A673 (cell line): ENCODE measurements at places on chromosomes 11 and 22.

- no peaks in the 10 kb centered on the region for H3K27me3 ChIP-seq
- no peak overlapping the region for H3K27ac ChIP-seq
- H3K36me3 ChIP-seq = no peaks in the 10 kb centered on the region
- no peak for DNase-seq
- no peak overlapping the region for H3K4me3 ChIP-seq
These were observed 29.4 kb downstream of the AMBRA1 start for GRCh38 chr11:46564459-46564858.

DNA sequence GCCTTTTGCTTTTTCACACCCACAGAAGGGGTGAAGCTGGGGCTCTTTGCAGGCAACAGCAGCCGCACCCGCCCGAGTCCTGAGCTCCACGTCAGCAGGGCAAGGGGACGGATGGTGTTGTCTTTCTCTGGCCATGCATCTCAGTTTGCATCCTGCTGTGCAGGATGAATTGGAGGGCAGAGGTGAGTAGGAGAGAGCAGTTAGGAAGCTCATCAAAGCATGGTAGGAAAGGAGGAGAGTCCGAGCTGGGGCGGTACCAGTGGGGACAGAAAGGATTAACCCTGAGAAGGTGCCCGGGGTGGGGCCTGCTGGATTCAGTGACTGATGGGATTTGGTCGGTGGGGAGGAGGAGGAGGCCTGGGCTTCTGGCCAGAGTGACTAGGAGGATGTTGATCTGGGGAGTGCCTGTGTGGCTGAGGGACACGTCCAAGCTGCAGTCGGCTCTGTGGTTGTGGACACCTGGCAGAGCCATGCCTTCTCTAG lies 14.6 kb downstream of the FAM83F start:
- H3K27me3 ChIP-seq = peaks cover 65% of the 10 kb centered on the region
- no peaks in the 10 kb centered on the region for H3K36me3 ChIP-seq
- no peak for DNase-seq
- no peak overlapping the region for H3K4me3 ChIP-seq
- no peak overlapping the region for H3K27ac ChIP-seq
- no peaks in the 10 kb centered on the region for H3K4me1 ChIP-seq

DNA sequence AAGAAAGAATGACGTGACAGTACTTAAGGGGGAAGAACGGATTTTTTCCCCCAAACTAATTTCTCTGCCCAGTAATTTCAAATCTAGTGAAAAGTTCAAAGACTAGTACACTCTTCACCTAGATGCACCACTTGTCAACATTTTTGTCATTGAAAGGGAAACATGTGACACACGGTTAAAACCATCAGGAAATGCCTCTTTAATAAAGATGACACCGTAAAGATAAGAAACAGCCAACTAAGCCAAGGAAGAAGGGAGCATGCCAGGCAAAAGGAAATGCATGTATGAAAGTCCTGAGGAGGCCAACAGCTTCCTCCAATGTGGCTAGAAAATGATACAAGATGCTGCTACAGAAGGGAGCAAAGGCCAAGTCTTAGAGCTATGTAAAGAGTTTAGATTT lies 49.4 kb downstream of the RSF1 start:
- DNase-seq = peak; percentile 71
- H3K27ac ChIP-seq = peak overlapping the region; percentile 31
- no peaks in the 10 kb centered on the region for H3K27me3 ChIP-seq
- no peaks in the 10 kb centered on the region for H3K36me3 ChIP-seq

DNA sequence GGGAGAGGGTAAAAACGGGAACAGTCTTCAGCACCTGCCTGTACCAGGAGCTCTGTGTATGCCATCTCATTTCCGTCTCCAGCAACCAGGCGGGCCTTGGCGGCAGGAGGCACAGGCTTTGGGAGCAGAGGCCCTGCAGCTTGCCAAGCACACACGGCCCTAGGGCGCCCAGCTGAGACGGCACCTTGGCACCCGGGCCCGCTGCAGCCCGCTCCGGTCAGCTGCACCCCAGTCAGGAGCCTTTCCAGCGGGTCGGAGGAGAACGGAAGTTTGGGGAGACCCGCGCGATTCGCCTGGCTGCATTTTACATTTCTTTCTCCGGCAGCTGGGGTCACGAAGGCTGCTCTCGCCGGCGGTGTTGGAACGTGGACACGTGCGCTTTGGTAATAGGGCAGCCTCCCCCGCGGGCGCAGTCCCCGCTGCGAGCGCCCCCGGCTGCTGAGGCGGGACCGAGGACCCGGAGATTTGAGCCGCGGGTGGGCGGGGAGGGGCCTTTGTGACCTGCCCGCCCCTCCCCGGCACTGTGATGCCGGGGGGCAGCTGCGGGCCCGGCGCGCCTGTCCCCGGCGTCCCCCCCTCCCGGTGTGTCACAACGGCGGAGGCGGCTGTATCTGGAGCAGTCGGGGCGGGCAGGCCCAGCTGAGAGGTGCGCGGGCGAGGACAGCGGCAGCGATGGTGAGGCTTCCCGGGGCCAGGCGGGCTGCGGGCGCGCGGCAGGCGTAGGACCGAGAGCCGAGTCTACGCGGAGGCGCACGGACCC lies at the start of gene TUBA8:
TSS of gene TUBA8 (plus strand) at position 616 of the 760 bp plus-strand sequence. CDS start at position 673, 57 bp downstream.
- H3K4me1 ChIP-seq = no peaks in the 10 kb centered on the region
- peak within 1 kb of the TSS; percentile 46 for H3K4me3 ChIP-seq
- peak; percentile 43 for DNase-seq
- no peak within 1 kb of the TSS for H3K27ac ChIP-seq
- H3K36me3 ChIP-seq = no peaks in the 10 kb centered on the region

GRCh38 chr11:84420271-84420670 lies 1134.1 kb upstream of the CCDC90B start:
- H3K27ac ChIP-seq = no peak overlapping the region
- no peaks in the 10 kb centered on the region for H3K4me1 ChIP-seq

DNA sequence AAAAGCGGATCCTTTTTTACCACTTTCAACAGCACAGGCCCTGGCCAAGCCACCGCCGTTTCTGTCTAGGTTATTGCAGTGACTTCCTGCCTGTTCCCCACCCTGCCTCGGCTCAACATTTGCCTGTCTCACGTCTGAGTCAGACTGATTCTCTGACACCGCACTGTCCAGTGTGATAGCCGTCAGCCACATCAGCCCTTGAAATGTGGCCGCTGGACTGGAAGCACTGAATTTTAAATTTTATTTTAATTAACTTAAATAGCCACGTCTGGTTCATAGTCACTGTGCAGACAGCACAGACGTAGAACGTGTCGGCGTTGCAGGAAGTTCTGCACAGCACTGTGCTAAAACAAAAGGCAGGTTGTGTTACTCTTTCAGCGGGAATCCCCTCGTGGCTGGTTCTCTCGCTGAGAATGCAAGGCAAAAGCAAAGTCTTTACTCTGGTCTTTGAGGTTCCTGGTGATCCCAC lies 56.3 kb upstream of the ADSL start:
- H3K36me3 ChIP-seq = peaks cover 55% of the 10 kb centered on the region
- no peak for DNase-seq
- H3K27ac ChIP-seq = no peak overlapping the region
- no peak overlapping the region for H3K4me3 ChIP-seq
- H3K4me1 ChIP-seq = no peaks in the 10 kb centered on the region

DNA sequence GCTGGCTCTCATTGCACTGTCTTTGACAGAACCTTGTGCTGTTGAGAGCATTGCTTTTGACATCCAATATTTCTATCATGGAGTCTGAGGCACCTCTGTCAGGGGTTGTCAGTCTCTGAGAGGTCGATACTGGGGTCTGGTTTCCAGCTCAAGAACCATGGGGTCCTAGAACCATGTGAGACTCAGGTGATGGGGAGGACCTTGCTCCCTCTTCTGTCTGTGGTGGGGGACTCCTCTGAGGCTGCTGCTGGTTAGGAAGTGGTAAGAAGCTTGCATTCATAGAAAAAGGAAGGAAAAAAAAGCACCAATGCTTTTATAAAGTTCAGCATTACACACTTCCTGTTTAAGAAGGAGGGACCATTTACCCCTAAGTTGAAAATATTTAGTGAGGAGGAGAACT lies 91.8 kb upstream of the CD44 start:
- H3K4me3 ChIP-seq = no peak overlapping the region
- no peaks in the 10 kb centered on the region for H3K4me1 ChIP-seq
- DNase-seq = no peak
- H3K36me3 ChIP-seq = no peaks in the 10 kb centered on the region
- H3K27me3 ChIP-seq = peaks cover 1% of the 10 kb centered on the region

GRCh38 chr11:128135451-128135850 lies 451.9 kb downstream of the ETS1 start:
- H3K36me3 ChIP-seq = no peaks in the 10 kb centered on the region
- no peak for DNase-seq
- no peak overlapping the region for H3K4me3 ChIP-seq
- no peak overlapping the region for H3K27ac ChIP-seq
- no peaks in the 10 kb centered on the region for H3K4me1 ChIP-seq

DNA sequence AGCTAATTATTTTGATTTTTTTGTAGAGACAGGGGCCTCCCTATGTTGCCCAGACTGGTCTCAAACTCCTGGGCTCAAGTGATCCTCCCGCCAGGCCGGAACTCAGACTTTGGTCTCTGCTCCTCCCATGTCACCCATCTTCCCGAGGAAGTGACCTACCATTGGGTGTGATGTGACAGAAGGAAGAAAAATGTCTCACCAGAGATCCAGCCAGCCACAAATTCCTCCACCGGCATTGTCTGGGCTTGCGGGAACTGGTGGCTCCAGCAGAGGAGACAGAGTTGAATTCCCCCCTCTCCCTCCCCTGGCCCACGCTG lies 772 bp downstream of the SLC25A45 start:
- peak overlapping the region; percentile 40 for H3K4me3 ChIP-seq
- peak; percentile 52 for DNase-seq

DNA sequence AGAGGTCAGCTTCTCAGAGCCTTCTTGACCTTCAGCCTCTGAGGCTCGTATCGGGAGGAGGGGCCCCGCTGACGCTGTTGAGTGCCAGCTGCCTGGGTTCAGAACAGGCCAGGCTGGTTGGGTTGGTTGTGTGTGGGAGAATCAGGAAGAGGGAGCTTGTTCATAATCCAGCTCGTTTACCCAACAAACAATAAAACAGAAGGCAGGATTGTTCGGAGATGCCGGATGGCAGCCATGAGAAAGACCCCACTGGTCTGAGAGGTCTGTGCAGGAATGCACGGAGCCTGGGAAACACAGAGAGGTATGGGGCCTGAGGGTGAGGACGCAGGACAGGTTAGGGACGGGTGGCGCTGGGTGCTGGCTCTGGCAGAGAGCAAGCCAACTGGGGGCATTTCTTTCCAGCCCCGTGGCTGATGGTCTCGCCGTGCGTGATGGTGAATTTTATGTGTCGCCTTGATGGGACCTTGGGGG lies 31.6 kb upstream of the SHANK2 start:
- no peaks in the 10 kb centered on the region for H3K4me1 ChIP-seq
- H3K27ac ChIP-seq = no peak overlapping the region
- H3K36me3 ChIP-seq = no peaks in the 10 kb centered on the region
- no peak for DNase-seq

DNA sequence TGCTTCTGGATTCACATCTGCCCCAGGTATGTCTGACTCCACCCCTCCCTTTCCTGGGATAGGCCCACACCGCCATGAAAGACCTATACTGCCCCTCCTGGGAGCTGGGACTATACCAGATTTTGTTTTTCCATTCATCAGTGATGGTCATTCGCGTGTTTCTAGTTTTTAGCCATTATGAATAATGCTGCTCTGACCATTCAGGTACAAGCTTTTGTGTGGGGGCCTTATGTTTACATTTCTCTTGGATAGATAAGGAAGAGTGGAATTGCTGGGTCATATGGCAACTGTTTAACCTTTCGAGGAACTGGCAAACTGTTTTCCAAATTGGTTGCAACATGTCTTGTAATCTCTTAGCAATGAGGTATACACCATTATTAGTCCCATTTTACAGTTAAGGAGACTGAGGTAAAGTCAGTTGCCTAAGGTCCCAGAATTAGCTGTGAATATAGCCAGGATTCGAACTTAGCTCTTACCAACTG lies 1.2 kb upstream of the TBC1D10A start:
- H3K36me3 ChIP-seq = peaks cover 13% of the 10 kb centered on the region
- H3K27me3 ChIP-seq = no peaks in the 10 kb centered on the region
- H3K27ac ChIP-seq = no peak overlapping the region
- DNase-seq = no peak

DNA sequence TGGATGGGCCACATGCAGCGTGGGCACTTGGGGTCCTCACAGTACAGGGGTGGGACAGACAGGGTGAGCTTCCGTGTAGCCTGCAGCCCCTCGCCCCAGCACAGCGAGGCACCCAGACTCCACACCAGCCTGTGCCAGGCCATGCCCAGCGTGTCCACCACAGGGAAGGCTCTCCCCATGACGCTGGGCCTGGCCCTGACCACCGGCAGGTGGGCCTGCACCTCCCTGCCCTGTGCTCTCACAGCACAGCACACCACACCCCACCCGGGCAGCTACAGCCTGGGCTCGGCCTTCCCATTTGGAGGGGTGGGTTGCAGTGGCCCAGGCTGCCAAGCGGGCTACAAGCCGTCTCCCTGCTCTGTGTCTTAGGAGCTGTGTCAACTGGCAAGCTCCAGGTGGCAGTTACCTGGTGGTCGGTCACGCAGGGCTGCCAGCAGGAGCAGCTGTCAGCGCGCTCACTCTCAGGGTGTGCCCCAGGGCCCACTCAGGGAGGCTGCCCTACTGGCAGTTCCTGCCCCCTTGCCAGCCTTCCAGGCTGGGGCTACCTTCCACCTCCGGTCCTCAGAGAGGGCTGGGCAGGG lies 4.6 kb downstream of the MOB2 start:
- no peak overlapping the region for H3K4me3 ChIP-seq
- DNase-seq = no peak
- no peaks in the 10 kb centered on the region for H3K4me1 ChIP-seq
- H3K27me3 ChIP-seq = no peaks in the 10 kb centered on the region

DNA sequence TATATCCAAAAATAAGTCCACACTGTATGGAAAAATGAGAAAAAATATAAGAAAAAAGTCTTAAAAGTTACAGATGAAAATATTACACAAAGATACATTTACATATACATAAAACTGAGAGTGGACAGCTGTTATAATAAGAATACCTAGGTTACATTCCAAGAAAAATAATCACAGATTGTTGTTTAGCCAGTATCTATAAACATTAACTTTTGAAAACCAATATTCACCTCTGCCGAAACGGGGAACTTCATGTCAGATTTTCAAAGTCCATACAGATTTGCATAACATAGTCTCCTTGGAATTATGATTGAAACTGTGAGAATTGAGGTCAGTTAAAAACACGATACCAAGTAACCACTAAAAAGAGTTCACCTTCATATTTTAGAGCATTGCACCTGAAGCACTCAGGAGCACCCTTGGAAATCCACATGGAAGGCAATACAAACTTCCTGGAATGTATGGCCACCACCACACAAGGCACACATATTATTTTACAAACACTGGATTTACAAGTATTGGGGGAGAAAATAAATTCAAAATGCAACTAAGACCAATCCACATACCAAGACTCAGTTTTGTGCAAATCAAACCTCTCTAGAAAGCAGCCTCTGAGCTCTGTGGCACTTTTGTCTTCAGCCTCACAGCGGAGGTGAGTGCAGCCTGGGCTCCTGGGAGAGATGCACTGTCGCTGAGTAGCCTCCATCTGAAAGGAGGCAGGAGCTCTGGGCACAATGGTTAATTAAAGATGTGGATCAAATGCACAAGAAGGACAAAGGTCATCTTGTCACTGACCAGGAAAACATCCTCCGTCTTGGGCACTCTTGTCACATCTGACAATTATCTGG lies 34.4 kb downstream of the ZNF195 start:
- H3K4me1 ChIP-seq = no peaks in the 10 kb centered on the region
- no peak for DNase-seq
- no peaks in the 10 kb centered on the region for H3K27me3 ChIP-seq
- H3K27ac ChIP-seq = no peak overlapping the region
- no peaks in the 10 kb centered on the region for H3K36me3 ChIP-seq
- no peak overlapping the region for H3K4me3 ChIP-seq

GRCh38 chr11:19311308-19312030 lies 70.7 kb upstream of the E2F8 start:
- peak; percentile 52 for DNase-seq
- no peaks in the 10 kb centered on the region for H3K4me1 ChIP-seq
- H3K36me3 ChIP-seq = no peaks in the 10 kb centered on the region
- H3K27ac ChIP-seq = no peak overlapping the region
- peaks cover 8% of the 10 kb centered on the region for H3K27me3 ChIP-seq
